Liver (tissue), 10 donors: ENCODE measurements at places on chromosomes 4 and X. TPM values are rescaled to one million over a fixed set of nuclear protein-coding genes. Genes with fewer than 3 reads are reported as not detected.
A peak's percentile ranks its signal among the peaks of the same experiment; 100 is the strongest.

DNA sequence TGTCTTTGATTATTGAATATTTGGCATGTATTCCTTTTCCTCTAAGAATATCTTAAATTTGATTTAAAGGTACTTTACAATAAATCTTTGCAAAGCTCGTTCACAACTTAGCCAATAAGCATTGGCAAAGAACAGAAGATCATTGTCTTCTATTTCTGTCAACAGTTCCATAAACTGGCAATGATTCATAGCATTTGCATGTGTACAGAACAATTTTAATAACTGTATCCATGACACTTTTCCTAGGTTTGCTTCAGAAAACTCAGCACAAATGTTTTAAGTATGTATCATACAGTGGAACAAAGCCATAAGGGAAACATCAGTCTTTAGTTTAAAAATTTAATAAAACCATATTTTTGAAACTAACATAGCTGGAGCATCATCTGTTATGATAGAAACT is 462.7 kb upstream of the RPS6KA3 start:
- DNase-seq, result no peak

- DNase-seq, result peak; percentile 34
Observed at GRCh38 chrX:75156531-75156945, 455 bp upstream of the ABCB7 start.

DNA sequence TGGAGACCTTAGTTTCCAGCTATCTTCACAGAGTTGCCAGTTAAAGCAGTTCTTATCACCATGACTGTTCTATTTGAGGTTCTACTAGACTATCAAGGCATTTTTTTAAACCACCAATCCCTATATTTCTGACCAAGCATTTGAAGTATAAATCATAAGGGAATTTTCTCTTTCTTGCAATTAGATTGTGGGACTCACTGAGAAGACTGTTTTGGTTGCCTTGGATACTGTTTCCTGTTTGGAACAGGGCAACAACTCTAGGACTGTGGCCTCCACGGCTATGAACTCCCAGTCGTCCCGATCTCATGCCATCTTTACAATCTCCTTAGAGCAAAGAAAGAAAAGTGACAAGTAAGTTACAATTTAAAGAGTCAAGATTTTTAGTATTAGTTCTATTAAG is 11.8 kb downstream of the KIF4A start:
- DNase-seq, result no peak

DNA sequence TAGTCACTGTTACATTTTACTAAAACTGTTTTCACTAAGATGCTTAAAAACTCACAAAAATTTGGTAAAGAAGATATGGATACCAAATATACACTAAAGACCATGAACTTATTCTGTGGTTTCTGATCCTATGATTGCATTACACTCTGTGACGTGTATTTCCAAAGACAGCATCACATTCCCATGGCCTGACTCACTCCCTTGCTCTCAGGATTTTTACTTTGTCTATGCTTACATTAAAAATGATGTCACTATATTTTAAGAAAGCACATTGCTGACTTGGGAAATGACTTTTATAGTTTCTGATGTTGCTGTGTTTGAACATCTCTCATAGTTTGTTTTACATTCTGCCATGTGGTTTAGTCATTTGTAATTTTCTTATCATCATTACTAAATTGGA is 327.9 kb upstream of the MAGEB18 start:
- no peak for DNase-seq

- DNase-seq, result no peak
Observed at GRCh38 chr4:188466001-188466400, 326.8 kb downstream of the TRIML1 start.

DNA sequence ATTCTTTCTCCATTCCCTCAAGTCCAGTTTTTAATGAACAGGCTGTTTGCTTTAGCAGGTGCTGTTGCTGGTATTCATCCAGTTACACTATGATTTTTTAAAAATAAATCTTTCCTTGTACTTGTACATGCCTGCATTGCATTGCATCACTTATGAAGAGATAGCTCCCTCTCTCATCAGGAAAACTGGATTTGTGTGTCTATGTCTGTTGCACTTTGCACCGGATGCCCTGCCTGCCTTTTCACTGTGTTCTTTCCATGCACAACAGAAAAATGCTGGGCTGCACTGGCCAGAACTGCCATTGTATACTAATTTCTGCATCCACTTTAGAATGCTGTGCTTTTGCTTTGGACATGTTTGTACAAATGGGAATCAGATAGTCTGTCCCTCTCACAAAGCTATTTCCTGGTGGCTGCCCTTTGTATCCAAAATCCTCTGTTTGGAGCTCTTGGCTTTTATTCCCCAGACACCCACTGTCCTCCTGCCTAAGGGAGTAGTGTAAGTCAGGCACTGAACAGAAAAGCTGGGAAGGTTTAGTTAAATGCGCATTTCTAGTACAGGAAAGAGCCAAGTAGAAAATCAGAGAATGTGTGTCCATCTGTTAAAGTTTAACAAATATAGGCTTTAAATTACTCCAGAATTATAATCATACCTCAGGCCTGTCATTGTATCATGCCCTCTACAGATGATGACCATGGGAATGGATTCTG is 119.1 kb downstream of the MBNL3 start:
- DNase-seq, result no peak

DNA sequence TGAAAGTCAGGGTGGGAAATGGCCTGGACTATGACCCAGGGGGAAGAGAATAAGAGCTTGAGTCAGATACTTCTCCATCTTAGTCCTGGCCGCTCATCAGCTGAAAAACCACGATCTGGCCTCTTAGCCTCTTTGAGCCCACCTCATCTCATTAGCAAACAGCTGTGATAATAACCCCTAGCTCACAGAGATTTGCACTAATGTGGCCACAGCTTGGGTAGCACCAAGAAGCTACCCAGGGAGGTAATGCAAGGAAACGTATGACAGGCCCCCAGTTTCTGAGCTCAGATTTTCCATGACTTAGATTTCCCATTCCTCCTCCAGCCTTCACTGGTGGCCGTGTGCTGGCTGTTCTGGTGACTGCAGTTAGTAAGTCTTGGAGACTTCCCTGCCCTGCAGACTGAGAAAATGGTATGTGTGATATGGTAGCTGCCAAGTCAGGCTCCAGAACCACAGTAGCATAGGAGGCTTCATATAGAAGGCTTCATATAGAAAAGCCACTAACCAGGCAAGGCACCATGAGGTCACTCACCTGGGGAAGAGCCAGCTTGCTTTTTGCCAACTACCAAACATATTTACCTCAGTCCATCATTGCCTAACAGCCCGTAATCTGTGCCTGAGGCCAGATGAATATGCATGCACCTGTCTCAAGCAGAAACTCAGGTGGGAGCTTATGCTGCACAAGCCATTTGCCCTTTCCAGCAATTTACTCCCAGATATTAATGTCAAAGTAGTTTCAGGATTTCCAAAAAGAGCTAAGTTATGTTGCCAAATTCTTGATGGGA is 51.4 kb upstream of the GABRE start:
- DNase-seq, result no peak

DNA sequence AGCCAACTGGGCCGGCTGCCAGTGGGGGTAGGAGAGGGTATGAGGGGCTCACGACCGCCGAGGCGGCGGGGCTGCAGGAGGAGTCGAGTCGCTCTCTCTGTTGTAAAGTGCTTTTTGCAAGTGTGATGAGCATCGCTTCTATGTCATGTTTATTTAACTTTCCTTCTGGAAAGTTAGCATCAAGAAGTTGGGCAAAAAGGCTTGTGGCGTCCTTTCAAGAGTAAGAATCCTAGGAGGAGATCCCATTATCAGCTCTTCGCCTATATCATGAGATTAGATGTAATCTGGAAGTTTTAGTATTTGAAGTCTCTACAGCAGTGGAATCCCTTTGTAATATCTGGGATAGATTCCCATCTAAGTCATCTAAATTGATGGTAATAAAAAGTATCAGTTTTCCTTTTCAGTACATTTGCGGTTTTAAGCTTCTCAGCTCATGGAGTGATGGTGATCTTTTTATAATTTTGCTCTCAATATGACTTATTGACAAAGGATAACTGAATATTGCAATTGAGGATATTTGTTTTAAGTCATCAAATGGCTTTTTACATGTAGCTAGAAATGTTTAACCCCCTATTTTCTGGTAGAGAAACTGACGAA is 1.7 kb downstream of the GALNT7 start:
- no peak for DNase-seq

- DNase-seq, result no peak
Observed at GRCh38 chr4:38034986-38035882, 75.0 kb downstream of the PTTG2 start.

DNA sequence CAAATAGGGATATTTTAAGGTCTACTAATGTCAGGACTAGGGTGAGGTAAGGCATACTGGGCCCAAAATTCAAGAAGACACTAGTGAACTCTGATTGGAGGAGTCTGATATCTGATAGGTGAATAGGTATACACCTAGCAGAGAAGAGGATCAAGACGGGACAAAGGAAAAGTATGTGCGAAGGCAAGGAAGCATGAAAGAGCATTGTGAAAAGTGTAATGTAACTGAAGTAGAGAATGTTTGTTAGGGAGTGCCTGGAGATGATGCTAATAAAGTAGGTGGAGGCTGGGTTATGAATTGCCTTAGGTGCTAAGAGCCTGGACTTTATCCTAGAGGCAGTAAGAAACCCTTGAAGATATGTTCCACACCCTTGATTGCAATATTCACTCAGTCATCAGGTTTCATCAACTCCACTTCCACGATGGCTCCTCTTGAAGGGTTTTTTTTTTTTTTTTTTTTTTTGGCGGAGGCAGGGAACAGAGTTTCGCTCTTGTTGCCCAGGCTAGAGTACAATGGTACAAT is 49.9 kb upstream of the XIAP start:
- no peak for DNase-seq

GRCh38 chr4:52694936-52695335 is 35.8 kb upstream of the USP46 start:
- no peak for DNase-seq

DNA sequence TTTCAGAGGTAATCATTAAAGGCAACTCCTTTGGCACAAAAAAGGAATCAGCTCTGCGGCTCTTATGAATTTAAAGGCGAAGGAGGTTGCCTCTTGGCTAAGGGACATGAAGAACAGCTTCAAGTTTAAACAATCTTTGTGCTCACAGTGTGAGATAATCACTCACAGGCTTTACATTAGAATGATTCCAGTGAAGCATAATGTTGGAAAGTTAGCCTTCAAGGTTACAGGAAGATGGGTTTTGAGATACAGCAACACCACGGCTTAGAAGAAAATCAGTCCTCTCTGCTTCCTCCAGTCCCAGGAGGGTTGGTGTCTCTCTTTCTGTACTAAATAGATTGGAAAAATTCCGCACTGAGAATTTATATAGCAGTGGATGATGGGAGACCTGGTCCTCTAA is 11.6 kb upstream of the SCD5 start:
- no peak for DNase-seq

DNA sequence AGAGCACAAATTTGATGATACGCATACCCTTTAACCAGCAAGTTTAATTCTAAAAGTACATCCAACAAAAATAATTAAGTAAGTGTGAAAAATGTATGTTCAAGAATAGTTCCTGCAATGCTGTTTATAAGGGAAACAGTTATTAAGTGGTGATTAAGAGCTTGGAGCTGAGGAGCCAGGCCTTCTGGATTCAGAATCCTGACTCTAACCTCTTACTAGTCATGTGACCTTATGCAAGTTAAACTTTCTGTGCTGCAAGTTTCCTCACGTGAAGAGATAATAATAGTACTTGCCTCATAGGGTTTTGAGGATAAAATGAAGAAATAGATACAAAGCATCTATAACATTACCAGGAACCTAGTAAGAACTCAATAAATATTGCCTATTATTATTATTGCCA is 77.7 kb downstream of the FAM13A start:
- DNase-seq, result no peak

DNA sequence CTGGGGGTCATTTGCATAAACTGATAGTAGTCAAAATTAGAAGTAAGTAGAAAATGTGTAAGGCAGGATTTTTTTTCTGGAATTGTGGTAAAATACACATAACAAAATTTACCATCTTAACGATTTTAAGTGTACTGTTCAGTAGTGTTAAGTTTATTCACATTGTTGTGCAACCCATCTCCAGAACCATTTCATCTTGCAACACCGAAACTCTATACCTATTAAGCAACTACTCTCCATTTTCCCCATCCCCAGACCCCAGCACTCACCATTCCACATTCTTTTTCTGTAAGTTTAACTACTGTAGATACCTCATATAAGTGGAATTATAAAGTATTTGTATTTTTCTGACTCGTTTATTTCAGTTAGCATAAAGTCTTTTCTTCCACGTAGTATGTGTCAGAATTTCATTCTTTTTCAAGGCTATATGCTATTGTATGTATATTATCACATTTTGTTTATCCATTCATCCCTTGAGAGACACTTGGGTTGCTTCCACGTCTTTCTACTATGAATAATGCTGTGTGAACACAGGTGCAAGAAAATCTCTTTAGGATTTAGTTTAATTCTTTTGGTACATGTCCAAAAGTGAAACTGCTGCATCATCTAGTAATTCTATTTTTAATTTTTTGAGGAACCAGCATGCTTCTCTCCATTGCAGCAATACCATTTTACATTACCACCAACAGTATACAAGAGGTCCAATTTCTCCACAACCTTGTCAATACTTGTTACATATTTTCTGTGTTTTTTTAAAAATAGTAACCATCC is 39.1 kb upstream of the NSUN7 start:
- no peak for DNase-seq

DNA sequence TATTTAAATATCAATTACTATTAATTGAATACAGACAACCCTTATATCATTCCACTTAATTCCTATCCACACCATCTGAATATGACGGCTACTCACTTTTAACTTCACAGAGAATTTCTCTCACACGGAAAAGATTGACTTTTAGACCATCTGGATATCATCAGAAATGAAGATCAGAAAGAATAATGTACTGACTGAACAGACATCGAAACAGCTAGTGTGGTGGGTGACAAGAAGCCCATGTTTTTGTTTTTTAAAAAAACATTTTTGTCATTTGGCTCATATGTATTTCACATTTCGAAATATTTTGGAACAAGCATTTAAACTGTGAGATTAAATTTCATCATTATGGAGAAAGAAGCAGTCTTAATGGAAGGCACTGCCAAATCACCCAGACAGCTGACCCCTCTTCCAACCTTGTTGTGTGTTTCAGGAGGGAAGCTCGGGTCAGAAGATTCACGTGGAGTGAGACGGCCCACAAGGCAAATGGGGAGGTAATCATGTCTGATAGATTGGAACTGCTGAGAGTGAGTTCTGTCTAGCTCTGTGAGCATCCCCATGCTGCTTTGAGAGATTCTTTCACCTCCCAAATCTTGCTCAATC is 204.2 kb upstream of the RASGEF1B start:
- no peak for DNase-seq

DNA sequence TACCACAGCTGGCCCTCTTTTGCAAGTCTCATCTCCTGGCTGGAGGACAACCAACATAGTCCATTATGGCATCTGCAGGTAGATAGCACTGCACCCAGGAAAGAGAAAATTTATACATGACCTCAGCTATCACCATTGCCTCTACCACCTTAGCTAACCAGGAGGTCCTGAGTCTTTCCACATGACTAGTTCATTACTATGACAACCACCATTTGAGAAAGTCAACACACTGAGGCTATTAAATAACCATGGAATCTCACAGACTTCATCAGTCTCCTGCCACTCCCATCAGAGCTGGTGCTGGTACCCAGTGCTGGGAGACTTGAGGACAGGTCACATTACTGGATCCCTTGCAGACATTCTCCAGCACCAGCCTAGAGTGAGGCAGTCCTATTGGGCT is 285.9 kb downstream of the GBA3 start:
- no peak for DNase-seq

- no peak for DNase-seq
Observed at GRCh38 chrX:103878466-103879122, 46.5 kb upstream of the RAB9B start.

The SPOCK3 gene
- total RNA-seq, result 0.42 TPM

The APLN gene
- not detected for total RNA-seq

The ZCCHC12 gene
- not detected for total RNA-seq

The NHSL2 gene
- 1.2 TPM for total RNA-seq

The XAGE2 gene
- not detected for total RNA-seq

The NXF3 gene
- 0.33 TPM for total RNA-seq

The DKC1 gene
- 18.7 TPM for total RNA-seq

The OPN1MW gene
- total RNA-seq, result not detected
